ENCODE measurements at places on chromosomes 7 and 10.
A peak's percentile ranks its signal among the peaks of the same experiment; 100 is the strongest.

GRCh38 chr7:3272691-3273141 lies 28.3 kb upstream of the SDK1 start:
- DNase-seq: peak; percentile 61

- no peak for DNase-seq
These were observed 238.2 kb downstream of the BUB3 start for GRCh38 chr10:123392182-123392963.

DNA sequence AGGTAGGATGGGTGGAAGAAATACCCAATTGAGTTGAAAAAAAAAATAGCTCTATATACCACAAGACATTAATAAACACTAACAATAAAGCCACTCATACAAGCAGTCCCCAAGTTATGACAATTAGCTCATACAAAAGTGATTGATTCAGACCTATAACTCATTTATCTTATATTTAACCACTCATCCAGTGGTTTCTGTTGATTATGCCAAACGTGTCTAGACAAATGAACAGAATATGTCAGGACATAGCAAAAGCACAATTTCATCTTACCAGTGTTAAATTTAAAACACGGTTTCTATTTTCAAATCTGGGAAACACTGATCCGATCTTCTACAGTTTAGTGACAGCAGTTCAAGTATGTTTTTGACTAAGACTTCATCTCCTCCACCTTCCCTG lies 17.0 kb downstream of the ABI1 start:
- DNase-seq: no peak

DNA sequence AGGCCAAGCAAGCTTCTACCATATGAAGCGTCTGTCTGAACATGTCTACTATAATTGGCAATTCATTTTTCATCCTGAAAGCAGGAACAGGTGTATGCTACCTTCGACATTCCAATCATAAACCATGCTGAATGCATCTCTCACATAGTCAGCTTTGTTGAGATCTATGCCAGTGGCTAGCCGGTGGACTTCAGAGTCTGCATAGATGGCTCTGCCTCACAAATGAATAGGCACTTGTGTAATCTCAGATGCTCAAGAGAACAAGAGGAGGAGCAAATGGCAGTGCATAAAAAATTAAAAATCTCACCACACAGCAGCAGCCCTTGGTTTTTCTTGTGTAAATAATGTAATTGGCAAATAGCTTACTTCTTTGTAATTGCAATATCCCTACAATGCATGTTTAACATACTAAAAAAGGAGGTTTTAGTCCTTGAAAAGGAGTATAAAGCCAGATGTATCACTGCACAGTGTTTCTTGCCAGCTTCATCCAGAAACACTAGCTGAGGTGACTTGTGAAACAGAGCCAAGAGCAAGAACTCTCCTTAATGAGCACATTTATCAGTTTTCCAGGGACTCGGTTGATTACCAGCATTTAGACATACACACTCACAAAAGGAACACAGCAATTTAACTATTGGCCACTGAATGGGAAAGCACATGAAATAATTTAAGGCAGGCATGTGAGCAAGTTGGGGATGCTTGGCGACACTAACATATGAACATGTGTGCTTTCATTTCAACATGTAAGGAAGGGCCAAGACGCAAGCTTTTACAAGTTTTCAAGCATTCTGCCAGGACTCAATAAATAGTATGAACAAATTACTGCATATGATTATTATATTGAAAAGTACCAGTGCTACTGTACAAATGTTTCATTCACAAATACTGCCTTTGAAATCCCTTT lies 249.9 kb upstream of the PLXNA4 start:
- DNase-seq: peak; percentile 80

- no peak for DNase-seq
These were observed 36.1 kb downstream of the KCNMA1 start for GRCh38 chr10:77601488-77601887.

- peak; percentile 88 for DNase-seq
These were observed 316.8 kb upstream of the STEAP1 start for GRCh38 chr7:89837515-89837914.

- DNase-seq: no peak
These were observed 43.1 kb downstream of the BRAF start for GRCh38 chr7:140881507-140882228.

DNA sequence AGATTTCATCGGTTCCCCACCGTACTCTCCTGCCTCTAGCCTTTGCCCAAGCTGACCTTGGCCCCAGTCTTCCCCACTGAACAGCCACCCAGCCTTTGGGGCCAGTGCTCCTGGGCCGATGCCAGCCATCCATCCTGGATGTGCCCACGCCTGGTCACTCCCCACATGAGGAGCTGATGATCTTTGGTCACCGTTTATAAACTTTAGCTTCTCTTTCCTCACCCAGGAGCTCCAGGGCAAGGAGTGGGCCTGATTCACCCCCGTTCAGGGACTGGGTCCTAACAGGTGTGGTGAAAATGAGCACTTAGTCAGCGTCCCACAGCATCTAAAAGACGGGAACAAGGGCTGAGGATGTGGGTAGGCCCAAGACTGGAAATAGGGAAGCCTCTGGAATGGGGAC lies 22.9 kb downstream of the GTF2IRD1 start:
- no peak for DNase-seq

GRCh38 chr7:107867858-107868466 lies 23.0 kb upstream of the DLD start:
- DNase-seq: no peak

- DNase-seq: no peak
These were observed 362.7 kb downstream of the IPMK start for GRCh38 chr10:57905010-57905409.

DNA sequence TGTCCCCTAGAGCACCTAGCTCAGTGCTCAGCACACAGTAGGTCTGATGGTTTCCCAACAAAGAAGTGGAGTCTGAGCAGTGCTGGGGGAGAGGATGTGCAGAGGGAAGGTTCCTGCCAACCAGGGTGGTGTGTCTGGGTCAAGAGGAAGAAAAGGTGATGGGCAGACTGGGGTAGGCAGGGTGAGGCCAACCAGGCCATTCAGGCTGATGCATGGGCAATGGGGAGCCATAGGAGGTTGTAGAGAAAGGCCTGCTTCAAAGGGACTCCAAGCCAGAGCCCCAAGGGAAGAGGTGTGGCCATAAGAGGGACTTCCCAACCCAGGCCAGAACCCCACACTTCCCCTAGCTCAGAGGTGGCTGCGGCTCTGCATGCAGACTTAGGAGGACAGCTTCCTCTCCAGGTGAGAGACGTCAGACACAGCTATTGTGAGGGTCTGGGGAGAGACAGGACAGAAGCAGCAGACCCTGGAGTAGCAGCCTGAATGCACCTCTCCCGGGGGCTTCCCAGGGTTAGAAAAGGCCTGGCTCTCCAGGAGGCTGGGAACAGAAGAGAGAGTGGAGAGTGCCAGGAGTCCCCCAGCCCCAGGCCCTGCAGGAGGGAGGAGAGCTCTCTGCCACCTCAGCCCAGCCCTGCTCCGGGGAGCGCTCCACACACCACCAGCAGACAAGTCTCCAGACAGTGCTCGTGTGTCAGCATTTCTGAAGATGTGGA lies 87.4 kb upstream of the ZMIZ1 start:
- no peak for DNase-seq

- DNase-seq: no peak
These were observed 38.6 kb upstream of the TRIM8 start for GRCh38 chr10:102605712-102606111.

DNA sequence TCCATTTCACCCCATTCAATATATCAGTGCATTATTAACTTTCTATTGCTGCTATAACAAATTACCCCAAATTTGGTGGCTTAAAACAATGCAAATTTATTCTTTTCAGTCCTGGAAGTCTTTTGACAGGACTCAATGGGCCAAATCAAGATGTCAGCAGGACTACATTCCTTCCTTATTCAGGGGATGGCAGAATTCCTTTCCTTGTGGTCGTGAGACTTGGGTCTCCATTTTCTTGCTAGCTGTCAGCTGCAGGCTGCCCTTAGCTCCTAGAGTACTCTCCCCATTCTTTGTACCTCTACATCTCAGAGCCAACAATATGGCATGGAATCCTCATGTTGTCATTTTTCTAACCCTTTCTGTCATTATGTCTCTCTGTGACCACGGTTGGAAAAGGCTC lies 310.6 kb downstream of the HDAC9 start:
- DNase-seq: no peak

DNA sequence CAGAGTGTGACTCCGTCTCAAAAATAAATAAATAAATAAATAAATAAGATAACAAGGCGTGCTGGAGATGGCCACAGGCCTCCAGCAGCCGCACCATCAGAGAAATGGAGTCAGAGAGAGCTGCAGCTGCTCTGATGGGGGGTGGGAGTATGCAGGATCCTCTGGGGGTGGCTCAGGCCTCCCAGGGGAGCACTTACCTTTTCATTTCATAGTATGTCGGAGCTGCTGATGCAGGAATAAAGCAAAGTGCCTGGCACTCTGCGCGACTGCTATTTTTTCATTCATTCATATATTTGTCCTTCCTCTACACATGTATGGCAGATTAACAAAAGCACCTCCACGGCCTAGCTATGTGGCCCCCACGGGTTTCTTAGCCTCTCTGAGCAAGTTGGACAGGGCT lies 175.9 kb downstream of the CUX1 start:
- DNase-seq: no peak

DNA sequence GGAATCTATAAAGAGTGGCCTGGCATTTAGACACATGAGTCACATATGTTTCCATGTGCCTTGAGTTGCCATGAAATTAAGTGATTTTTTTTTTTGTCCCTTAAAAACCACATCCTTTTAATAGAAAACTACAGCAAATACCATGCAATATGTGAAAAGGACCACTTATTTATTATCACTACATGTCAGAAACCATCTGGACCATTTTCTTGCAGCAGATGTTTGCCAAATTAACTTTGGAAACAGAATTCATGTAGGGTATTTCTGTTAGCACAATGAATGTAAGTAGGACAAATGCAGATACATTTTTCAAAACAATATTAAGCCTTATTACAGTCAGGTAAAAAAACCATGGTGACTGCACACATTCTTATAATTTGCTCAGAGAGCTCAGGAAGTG lies 230.6 kb downstream of the REEP3 start:
- DNase-seq: peak; percentile 60

DNA sequence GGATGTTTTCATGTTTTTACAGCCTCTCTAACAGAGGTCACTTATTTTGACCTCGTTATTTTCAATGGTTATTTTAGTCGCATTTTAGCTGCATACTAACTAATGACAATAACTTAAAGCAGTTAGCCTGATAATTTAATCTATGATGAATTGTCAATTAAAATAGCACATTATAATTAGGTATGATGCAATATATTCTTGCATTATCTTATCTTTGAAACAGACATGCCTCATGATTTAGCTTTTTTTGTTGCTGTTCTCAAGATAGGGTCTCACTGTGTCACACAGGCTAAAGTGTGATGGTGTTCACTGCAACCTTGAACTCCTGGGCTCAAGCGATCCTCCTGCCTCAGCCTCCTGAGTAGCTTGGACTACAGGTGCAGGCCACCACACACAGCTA lies 126.4 kb downstream of the KBTBD2 start:
- no peak for DNase-seq

GRCh38 chr7:152759949-152760853 lies 649 bp downstream of the ACTR3B start:
- DNase-seq: peak; percentile 70

GRCh38 chr10:12907656-12908055 lies 93.9 kb downstream of the CCDC3 start:
- no peak for DNase-seq

GRCh38 chr10:42754155-42755027 lies 28.2 kb upstream of the BMS1 start:
- DNase-seq: no peak

DNA sequence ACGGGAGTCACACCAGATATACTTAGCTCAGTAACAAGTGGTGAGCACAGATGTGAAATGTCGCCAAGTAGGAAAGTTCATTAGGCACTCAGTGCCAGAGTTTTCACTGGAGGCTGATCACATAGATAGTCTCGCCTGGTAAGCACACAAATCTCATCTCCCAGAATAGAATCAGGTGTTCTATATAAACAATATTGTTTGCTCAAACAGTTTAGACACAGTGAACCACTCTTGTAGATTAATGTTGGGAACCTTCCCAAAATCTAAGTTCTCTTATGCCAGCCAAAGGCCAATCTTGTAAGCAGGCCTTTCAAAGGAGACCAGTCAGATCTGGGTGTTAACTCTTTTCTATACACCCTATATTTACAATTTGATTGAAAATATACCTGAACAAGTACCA lies 716.5 kb upstream of the GRM3 start:
- DNase-seq: no peak

DNA sequence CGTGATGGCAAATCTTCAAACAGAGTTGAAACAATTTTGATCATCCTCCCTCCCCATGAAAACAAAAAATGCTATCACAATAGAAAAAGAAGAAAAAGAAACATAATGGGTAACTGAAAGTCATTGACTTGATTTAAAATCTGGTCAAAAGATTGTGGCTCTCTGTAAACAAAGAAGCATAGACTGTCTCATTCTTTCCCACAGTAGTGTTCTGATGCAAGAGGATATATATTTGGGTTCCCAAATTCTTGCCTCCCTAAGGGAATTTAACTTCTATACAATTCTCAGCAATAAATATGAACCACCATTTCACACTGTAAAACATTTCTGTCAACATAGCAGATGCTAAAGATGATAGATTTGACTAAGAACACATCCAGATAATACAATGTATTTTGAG lies 32.8 kb upstream of the MEOX2 start:
- no peak for DNase-seq

DNA sequence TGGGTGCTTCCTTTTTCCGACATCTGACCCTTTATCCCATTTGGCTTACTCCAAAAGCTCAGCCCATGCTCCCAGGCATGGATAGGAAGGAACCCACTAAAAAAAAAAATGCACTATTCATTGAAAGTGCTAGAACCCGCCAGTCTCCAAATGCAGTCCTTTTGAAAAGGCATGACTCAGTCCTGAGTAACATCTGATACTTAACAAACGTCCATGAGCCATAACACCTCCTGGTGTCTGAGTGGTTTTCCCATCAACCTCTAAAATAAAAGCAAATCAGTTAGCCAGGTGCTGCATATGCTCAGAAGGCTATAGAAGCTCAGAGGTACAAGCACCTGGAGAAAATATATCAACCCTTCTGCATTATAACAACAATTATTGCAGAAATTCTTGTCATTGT lies 45.0 kb upstream of the CACUL1 start:
- DNase-seq: no peak

GRCh38 chr10:127100983-127101615 lies 95.3 kb downstream of the INSYN2A start:
- DNase-seq: no peak

GRCh38 chr7:157964521-157964920 lies 623.1 kb downstream of the PTPRN2 start:
- no peak for DNase-seq

DNA sequence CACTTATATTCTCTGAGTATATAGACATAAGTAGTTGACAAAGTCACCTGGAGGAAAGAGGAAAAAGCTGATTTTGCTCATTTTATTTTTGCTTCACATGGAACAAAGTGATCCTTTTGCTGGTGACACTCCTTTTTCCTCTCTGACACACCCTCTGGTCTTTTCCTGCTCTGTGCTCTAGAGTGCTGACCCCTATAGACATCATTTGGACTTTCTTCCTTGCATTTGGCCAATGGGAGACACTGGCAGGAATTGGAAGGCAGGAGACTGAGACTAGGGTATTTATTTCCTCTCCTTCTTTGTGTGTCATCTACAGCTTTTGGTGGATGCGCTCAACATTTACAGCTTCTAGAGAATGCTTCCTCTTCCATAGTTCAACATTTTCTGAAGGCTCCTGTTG lies 1078.1 kb downstream of the SORCS1 start:
- DNase-seq: no peak
